ENCODE measurements at places on chromosomes 16 and 17.
A peak's percentile ranks its signal among the peaks of the same experiment; 100 is the strongest.

DNA sequence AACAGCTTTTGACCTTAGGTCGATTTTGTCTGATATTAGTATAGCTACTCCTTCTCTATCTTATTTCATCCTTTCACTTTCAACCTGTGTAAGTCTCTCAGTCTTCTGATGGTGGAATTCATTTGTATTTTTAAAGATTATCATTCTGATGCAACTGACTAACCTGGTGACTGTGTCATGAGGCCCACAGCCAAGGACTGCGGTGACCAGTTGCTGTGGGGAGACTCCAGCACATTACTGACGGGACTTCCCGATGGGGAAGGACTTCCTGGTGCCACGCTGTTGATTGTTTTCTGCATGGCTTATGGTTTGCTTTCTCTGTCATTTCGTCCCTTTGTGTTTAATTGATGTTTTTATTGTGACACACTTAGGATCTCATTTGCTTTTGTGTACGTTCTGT lies 34.2 kb downstream of the RMI2 start:
- DNase-seq = no peak

DNA sequence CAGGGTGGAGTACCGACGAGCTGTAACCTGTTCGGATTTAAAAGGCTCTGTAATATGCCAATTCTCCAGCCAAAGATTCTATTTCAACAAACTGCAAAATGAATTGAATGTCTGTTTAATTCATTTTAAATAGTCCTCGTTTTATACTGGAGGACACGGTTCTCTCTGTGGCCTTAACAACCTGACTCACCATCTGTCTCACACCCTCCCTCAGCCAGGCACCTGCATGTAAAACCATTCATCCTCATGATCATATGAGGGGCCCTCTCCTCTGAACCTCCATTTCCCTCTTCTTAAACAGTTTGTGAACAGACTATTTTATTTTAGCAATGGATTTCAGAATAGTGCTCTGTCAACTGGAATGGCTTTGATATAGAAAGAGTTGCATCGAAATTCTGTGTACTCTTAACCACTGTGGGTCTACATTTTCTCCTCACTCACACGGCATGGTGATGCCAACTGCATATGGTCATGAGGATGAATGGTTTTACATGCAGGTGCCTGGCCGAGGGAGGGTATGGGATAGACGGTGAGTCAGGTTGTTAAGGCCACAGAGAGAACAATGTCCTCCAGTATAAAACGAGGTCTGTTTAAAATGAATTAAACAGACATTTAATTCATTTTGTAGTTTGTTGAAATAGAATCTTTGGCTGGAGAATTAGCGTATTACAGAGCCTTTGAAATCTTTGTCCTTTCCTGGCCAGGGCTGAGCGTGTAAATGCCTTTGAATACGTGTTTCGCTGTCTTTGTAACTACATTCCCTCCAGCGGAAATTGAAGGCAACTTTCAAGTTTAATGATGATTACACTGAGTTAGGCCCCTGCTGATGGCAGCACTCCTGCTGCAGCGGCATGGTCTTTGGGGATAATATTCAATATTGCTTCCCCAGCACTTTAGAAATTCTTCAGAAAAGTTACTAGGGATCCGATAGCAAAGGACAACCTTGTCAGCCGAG lies 329.6 kb downstream of the SNX29 start:
- no peak for DNase-seq

DNA sequence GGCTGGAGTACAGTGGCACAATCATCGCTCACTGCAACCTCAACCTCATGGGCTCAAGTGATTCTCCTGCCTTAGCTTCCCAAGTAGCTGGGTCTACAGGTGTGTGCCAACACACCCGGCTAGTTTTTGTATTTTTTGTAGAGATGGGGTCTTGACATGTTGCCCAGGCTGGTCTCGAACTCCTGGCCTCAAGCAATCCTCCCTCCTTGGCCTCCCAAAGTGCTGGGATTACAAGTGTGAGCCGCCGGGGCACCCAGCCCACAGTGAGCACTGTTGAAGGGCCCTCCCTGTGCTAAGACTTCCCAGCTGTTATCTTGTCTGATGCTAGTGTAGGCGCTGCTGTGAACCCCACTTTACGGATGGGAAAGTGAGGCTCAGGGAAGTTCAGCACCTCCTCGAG lies 8.0 kb downstream of the CASKIN1 start:
- DNase-seq = no peak

DNA sequence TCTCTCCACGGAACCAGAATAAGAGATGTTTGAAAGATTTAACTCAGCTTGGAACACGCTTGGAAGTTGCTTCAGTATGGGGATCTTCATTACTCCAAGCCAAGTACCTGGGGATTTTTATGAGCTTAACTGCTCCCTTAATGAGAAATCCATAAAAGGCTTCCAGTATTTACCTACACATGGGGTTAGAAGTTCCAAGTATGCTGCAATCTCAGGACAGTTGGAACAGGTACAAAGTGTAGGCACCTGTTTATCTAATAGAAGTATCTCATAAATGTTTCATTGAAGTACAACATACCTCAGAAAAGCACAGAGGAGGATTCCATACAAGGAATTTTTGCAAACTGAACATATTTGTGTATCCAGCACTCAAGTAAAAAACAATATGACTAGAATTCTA lies 161.6 kb upstream of the PIRT start:
- no peak for DNase-seq

- DNase-seq = no peak
These were observed 13.6 kb downstream of the ZC3H7A start for GRCh38 chr16:11783319-11784037.

DNA sequence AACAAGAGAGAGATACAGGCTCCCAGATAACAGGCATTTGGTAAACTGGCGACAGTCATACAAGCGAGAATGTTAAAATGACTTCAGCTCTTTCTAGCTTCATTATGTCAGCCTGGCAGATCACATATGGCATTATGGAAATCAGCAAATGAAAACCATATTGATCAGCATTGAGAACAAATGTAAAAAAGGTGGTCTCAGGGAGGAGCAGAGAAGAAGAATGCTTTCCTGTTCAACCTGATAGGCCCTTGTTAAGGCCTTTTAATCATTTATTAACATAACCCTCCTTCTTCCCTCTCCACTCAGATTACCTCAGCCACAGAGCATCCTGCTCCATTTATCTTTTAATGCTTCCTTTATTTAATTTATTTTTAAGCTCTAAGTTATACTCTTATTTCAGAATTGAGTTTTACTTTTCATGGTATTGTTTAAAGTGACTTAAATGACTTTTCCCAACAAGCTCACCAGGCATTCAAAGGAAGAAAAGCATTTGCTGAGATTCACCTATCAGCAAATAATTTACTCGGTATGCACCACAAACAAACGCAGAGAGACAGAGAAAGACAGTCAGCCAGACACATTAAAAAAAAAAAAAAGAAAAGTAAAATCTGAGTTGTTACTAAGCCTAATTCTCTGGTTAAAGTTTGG lies 243.9 kb upstream of the TBX2 start:
- DNase-seq = no peak

DNA sequence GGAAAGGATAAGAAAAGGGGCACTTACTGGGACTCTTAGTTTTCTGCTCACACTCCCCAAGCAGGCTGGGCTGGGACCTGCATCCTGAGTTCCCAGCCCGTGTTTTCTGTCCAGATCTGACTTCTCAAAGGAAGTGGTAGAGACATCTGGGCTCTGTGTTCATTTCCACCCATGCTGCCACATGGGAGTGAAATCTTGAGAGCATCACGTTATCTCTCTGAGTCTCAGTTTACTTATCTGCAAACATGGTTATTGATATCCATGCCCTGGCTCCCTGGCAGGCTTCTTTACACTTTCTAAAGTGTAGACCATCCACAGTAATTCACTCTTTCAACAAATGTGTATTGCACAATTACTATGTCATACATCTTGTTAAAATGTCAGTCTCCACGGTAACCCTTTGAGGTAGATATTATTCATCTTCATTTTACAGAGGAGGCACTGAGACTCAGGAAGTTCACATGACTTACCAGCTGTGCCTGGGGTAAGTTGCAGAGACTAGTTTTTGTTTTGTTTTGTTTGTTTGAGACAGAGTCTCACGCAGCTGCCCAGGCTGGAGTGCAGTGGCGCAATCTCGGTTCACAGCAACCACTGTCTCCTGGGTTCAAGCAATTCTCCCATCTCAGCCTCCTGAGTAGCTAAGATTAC lies 3.4 kb downstream of the ZNF688 start:
- no peak for DNase-seq

DNA sequence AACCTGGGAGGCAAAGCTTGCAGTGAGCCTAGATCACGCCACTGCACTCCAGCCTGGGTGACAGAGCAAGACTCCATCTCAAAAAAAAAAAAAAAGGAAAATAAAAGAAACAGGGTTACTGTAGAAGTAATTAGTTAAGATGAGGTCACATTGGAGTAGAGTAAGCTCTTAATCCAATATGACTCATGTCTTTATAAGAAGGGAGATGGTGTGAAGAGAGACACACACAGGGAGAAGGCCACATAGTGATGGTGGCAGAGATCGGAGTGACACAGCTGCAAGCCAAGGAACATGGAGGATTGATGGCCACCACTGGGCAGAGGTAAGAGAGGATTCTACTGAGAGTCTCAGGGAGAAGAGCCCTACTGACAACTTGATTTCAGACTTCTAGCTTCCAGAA lies 15.3 kb upstream of the SLFN5 start:
- DNase-seq = no peak

DNA sequence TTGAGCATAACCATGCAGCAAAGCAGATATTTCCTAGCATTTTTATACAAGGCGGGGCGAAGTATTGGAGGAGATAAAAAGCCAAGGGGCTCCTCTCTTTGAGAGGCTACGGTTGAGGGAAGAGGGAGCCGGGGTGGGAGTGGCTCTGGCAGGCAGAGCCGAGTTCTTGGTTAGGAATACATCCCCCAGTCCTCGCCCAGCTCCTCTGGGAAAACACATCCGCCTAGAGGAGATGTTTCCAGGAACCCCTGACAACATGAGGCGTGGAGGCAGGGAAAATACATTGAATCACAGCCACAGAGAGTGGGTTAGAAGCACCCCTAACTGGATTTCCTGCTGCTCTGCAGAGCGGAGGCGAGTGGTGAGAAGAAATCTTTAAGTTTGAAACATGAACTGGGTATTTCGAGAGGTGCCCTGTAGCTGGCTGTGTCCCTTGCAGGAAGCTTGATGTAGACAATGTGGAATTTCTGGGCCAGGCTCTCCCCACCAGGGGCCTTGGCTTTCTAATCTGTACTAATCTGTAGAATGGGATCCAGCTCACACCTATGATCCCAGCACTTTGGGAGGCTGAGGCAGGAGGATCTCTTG lies 27.3 kb downstream of the TTYH2 start:
- peak; percentile 88 for DNase-seq

DNA sequence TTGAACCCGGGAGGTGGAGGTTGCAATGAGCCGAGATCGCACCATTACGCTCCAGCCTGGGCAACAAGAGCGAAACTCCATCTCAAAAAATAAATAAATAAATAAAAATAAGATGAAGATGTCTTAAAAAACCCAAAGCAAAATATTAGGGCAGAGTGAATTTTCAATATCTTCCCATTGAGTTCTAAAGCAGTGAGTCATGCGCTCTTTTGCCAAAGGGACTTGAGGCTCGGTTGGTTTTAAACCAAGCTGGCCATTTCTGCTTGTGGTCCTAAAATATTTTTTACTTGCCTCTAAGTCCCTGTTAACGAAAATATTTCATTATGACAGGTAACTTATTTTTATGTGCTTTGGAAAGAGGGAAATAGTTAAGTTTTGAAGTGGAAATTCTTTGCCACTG lies 4.7 kb downstream of the PAFAH1B1 start:
- no peak for DNase-seq

- DNase-seq = peak; percentile 13
These were observed 14.8 kb downstream of the CCDC42 start for GRCh38 chr17:8729860-8730259.

GRCh38 chr17:5419959-5420653 lies at the start of gene RPAIN:
Gene RPAIN (plus strand): TSS chr17:5420182. CDS start chr17:5420211, 29 bp downstream.
- no peak for DNase-seq

DNA sequence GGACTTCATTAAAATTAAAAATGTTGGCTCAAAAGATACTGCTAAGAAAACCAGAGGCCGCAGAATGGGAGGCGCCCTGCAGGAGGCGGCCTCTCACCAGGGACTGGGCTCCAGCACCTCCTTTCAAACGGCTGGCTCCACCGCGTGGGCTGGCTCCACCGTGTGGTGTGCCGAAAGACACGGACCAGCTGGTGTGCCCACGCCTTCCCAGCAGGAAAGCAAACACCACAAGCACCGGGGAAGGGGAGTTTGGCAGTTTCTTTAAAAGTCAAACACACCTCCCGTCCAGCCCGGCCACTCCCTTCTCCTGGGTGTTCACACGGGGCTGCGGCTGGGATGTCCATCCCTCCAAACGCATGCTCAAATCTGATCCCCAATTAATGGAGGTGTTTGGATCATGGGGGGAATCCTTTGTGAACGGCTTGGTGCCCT lies 13.9 kb downstream of the HAGH start:
- DNase-seq = peak; percentile 61

DNA sequence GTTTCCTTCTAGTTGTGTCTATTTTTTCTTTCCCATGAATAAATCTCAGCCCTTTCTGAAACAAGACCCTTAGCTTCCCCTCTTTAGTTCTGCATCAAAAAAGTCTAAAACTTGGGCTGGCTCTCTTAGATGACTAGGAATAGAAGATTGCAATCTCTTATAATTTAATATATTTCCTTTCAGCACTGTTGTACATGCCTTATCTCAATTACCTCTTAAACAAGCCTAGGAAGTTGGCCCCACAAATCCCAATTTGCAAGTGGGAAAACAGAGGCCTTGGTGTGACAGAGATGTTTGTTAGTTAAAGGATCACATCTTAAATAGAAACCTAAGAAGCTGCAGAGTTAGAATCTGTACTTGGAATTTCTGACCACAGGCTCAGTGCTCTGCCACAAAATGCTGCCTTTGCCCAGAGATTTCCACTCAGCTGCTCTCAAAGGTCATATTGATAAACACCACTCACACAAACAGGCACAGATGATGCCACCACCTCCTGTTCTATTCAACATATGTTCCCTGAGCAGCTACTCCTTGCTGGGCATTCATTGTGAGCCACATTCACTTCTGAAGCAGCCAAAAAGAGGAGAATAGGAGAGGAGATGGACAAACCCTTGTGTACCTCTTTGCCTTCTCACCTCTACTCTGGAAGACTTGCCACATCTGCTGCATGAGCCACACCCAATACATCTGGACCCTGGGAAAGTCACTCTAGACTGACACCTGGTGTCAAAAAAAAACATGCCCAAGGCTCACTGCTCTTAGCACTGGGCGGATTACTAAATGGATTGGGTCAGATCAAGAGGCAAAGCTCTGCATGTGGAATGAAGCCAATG lies 5.5 kb downstream of the CCDC182 start:
- no peak for DNase-seq

GRCh38 chr17:36686123-36686669 lies 84.8 kb downstream of the MRM1 start:
- DNase-seq = no peak

GRCh38 chr17:1077986-1078711 lies 81.2 kb downstream of the TIMM22 start:
- no peak for DNase-seq

- DNase-seq = no peak
These were observed 466.2 kb downstream of the MAF start for GRCh38 chr16:79134300-79134699.

GRCh38 chr16:15690296-15690695 lies 40.3 kb downstream of the NDE1 start:
- no peak for DNase-seq
